ENCODE measurements at places on chromosomes 3 and 15.

- DNase-seq = peak; percentile 48
Observed at GRCh38 chr15:31489801-31490646, 163.4 kb downstream of the KLF13 start.

DNA sequence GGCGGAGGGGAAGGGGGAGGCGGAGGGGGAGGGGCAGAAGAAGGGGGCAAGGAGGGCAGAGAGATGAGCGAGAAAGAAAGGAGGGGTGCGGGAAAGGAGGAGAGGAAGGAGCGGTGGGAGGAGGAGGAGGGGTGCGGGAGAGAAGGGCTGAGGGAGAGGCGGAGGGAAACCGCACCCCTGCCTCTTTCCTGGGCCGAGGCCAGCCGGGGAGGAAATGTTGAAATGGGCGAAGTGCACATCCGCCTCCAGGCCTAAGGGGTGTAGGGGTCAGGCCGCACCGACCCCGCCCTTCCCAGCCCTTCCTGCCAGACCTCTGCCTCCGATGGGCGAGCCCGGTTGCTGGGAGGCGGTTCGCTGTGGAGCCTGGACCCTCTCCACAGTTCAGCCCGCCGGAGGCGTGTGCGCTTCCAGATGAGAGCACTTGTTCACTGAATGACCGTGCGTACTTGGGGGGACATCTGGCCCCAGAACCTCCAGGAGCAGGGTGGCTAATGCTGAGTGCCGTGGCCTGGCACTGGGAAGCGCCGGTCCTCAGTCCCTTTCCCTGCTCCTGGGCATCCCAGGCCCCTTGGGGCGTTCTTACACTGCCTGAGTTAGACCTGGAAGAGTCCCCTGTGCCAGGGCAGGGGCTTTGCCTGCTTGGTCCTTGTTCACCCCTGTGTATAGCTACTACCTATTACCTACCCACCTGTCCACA is 110.3 kb upstream of the KLF13 start:
- DNase-seq = peak; percentile 94

GRCh38 chr15:36609793-36610192 is 30.4 kb downstream of the CDIN1 start:
- no peak for DNase-seq

- DNase-seq = no peak
Observed at GRCh38 chr3:66418475-66418931, 82.3 kb downstream of the LRIG1 start.

GRCh38 chr15:64340355-64340754 is 15.6 kb downstream of the CSNK1G1 start:
- DNase-seq = no peak
